H1 (cell line): ENCODE measurements at places on chromosomes 13 and 19.

- no peak for DNase-seq
These were observed 6.5 kb downstream of the CCNA1 start for GRCh38 chr13:36438594-36439483.

DNA sequence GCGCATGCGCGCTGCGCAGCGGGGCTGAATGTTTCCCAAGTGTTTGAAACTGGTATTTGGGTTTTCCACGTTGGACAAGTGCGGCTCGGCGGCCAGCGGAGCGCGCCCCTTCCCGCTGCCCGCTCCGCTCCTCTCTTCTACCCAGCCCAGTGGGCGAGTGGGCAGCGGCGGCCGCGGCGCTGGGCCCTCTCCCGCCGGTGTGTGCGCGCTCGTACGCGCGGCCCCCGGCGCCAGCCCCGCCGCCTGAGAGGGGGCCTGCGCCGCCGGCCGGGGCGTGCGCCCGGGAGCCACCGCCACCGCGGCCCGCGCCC lies at the start of gene ING1:
Gene ING1, plus strand, starts transcription at position 59 of the 311 bp plus-strand sequence. CDS start 450 bp downstream, outside the sequence.
- no peak for DNase-seq

- no peak for DNase-seq
These were observed 158.4 kb downstream of the RNF17 start for GRCh38 chr13:24922387-24922744.

DNA sequence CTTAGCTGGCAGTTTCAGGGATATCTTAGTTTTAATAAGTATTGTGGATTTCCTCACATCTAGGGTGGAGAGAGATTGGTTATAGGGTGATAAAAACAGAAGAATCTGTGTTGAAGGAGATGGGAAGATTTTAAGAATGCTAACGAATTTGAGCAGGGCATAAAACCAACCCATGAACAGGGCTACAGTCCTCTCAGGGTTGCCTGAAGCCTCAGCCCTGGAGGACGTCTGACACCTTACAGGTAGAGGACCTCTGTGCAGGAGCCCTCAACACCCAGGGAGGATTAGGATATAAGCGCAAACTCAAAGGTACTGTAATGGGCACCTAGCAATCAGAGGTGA lies 461 bp upstream of the WASF3 start:
- DNase-seq: no peak

DNA sequence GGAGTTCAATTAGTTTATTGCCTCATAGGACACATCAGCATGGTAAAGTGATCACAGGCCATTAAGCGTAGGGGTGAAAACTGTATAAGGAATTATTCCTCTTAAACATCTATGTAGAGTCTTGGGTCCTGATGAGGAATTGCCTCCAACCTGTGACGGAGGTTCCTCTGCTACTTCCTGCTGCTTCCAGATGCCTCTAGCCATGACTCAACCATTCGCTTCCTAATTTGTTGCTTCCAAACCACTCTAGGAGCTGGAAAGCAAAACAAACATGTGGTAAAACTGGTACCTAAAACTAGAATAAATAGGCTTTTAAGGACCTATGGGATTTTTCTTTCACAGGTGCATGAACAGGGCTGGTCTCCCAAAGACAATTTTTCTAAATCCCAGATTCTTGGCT lies 253.8 kb downstream of the KLF12 start:
- no peak for DNase-seq
